Right renal pelvis (tissue), 4 donors: ENCODE measurements at places on chromosomes 16 and 17. TPM values are rescaled to one million over a fixed set of nuclear protein-coding genes. Genes with fewer than 3 reads are reported as not detected.

The C16orf95 gene
- polyA plus RNA-seq = 3.4 TPM

The EDC4 gene
- polyA plus RNA-seq = 89.6 TPM

The HCRT gene
- not detected for polyA plus RNA-seq

The SERPINF2 gene
- polyA plus RNA-seq = 95.3 TPM

The KCNJ18 gene
- polyA plus RNA-seq = not detected

The PRSS36 gene
- 1.2 TPM for polyA plus RNA-seq

The HEATR9 gene
- polyA plus RNA-seq = not detected

The MYH8 gene
- 0.62 TPM for polyA plus RNA-seq

The ITGA3 gene
- polyA plus RNA-seq = 97.9 TPM

The TNFRSF13B gene
- polyA plus RNA-seq = not detected

The CLEC19A gene
- polyA plus RNA-seq = 0.04 TPM

The TP53TG3B gene
- polyA plus RNA-seq = not detected

The CFAP119 gene
- 12.7 TPM for polyA plus RNA-seq

The AATK gene
- 3.5 TPM for polyA plus RNA-seq

The ARL5C gene
- 0.32 TPM for polyA plus RNA-seq

The PRDM7 gene
- polyA plus RNA-seq = 0.43 TPM

The NPB gene
- 1.00 TPM for polyA plus RNA-seq

The CES5A gene
- not detected for polyA plus RNA-seq

The CDRT15 gene
- polyA plus RNA-seq = not detected

The MEOX1 gene
- polyA plus RNA-seq = 7.1 TPM

The TBC1D3 gene
- not detected for polyA plus RNA-seq

The MYH1 gene
- polyA plus RNA-seq = 0.04 TPM

The LRRC36 gene
- 4.0 TPM for polyA plus RNA-seq

The OTOA gene
- 0.07 TPM for polyA plus RNA-seq

The BOLA2B gene
- polyA plus RNA-seq = 19.2 TPM

The KRTAP4-9 gene
- polyA plus RNA-seq = not detected

The PLK1 gene
- polyA plus RNA-seq = 22.2 TPM

The ST6GALNAC1 gene
- 0.37 TPM for polyA plus RNA-seq

The MYL11 gene
- 1.3 TPM for polyA plus RNA-seq

The HASPIN gene
- 3.5 TPM for polyA plus RNA-seq

The CD300LF gene
- 0.32 TPM for polyA plus RNA-seq

The EFCAB13 gene
- 6.8 TPM for polyA plus RNA-seq

The NCOR1 gene
- 107 TPM for polyA plus RNA-seq

The C16orf96 gene
- polyA plus RNA-seq = 0.27 TPM

The NKD1 gene
- 12.5 TPM for polyA plus RNA-seq

The SLC16A6 gene
- polyA plus RNA-seq = 0.57 TPM

The CBX4 gene
- polyA plus RNA-seq = 15.0 TPM

The MMP15 gene
- polyA plus RNA-seq = 22.2 TPM

The NPIPA3 gene
- 13.4 TPM for polyA plus RNA-seq

The GPRC5C gene
- 145 TPM for polyA plus RNA-seq

The ANKRD11 gene
- polyA plus RNA-seq = 90.2 TPM

The MARF1 gene
- 56.5 TPM for polyA plus RNA-seq

The BBS2 gene
- polyA plus RNA-seq = 109 TPM

The MAPT gene
- 10.9 TPM for polyA plus RNA-seq

The FBXW10B gene
- polyA plus RNA-seq = 1.4 TPM

The GNAO1 gene
- polyA plus RNA-seq = 6.3 TPM

The KRTAP9-4 gene
- not detected for polyA plus RNA-seq

The HAS3 gene
- 4.2 TPM for polyA plus RNA-seq

The ASB16 gene
- polyA plus RNA-seq = 2.3 TPM
